ENCODE measurements at places on chromosomes 16 and 17. TPM values are rescaled to one million over a fixed set of nuclear protein-coding genes. Genes with fewer than 3 reads are reported as not detected.

Gene CSF3
- total RNA-seq: not detected

Gene KRTAP2-1
- total RNA-seq: not detected

Gene NCOR1
- total RNA-seq: 154 TPM

Gene ST6GALNAC1
- total RNA-seq: 6.6 TPM

Gene CFAP97D1
- total RNA-seq: 0.07 TPM

DNA sequence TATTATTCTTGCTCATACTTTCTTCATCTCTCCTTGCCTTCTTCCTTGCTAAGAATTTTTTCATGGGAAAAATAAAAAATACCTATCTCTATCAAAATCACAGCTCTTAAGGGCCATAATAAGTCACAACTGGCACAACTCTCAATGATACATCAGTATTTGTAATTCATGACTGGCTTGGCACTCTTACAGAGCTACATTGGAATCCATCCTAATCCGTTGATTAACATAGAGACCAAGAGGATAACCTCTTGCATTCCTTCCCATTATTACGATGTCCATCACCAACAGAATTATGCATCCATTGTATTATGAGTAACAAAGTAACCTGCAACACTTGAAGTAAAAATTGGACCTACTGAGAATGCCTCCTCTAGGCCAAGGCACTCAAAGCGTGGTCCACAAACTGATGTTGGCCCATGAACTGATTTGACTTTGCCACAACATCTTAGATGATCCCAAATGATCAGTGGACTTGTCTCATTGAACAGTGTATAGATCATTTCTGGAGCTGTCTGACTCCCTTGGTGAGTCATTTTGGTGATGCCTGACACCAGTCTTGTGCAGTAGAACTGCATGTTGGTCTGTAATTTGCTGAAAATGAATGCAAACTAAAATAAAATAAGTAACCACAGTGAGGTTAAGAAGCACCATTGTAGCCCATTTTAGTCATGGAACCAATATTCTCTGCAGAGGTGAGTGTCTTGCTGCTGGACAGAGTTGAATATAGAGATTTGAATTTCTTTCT lies 163.2 kb downstream of the AXIN2 start:
- DNase-seq: no peak

DNA sequence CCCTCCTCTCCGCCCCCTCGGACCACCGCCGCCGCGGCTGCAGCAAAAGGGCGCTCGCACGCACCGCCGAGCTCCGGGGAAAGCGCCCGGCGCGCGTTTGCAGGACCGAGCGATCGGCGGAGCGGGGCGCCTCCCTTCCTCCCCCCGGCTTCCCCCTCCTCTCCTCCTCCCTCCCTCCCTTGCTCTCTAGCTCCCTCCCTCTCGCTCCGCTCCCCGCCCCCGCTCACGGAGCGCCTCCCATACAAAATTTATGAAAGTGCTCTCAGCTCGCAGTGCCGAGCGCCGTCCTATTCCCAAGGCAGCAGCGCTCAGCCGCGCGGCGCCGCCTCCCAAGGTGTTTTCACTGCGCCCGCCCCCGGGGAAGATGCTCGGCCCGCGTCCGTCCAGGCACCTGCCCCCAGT lies at the start of gene RTN4RL1:
TSS of gene RTN4RL1 (minus strand) at position 115 of the 402 bp plus-strand sequence. CDS start 469 bp downstream, outside the sequence.
- DNase-seq: peak; percentile 41

DNA sequence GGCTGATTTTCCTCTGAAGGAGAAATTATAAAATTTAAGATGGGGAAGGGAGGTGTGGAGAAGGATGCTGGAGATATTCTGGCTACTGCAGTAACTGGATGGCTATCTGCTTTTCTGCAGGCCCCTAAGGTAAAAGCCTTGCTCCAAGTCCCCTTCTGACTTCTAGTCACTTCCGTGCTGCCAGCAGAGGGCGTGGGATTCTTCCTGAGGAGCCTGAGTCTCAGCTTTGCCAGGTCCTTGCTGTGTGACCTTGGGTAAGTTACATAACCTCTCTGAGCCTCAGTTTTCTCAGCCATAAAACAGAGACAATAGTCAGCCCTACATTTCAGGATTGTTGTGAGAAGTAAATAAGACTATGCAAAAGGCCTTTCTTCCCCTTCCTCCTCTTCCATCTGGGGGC lies 24.3 kb upstream of the TMEM220 start:
- no peak for DNase-seq

- DNase-seq: no peak
Measured at GRCh38 chr17:4893721-4894560, 5.4 kb upstream of the C17orf107 start.

DNA sequence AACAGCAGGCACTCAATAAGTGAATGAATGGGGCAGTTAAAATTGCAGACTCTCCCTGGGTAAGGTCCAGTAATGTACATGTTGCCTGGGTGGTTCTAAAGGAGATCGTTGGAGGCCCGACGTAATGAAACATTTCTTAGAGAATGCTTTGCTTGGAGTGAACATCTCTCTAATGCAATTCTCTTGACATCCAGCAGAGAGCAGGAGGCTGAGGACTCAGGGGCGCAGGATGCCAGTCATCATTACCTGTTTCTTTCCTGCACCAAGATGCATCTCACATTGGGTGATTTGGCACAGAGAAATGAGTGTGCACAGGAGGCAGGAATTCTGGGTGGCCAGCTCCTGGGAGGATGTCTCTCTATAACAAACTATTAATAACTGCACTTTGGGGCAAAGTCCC lies 130.3 kb upstream of the RBBP6 start:
- DNase-seq: no peak

DNA sequence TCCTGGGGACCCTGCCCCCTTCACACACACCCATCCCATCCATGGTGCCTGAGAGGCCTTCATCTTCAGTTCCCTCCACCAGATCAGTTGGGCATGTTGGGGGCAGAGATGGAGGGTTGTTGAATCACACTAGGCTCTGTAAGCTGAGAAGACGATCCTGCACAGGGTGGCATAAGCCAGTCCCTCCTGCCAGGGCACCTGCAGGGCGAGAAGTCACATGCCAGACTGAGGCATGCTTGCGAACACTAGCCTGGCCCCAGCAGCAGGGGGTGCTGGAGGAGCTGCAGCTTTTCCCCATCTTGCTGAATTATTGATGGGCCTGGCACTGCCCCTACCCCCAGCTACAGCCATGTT lies 6.1 kb upstream of the TBX2 start:
- no peak for DNase-seq

- DNase-seq: no peak
Measured at GRCh38 chr17:7841396-7841914, 7.4 kb downstream of the KDM6B start.

DNA sequence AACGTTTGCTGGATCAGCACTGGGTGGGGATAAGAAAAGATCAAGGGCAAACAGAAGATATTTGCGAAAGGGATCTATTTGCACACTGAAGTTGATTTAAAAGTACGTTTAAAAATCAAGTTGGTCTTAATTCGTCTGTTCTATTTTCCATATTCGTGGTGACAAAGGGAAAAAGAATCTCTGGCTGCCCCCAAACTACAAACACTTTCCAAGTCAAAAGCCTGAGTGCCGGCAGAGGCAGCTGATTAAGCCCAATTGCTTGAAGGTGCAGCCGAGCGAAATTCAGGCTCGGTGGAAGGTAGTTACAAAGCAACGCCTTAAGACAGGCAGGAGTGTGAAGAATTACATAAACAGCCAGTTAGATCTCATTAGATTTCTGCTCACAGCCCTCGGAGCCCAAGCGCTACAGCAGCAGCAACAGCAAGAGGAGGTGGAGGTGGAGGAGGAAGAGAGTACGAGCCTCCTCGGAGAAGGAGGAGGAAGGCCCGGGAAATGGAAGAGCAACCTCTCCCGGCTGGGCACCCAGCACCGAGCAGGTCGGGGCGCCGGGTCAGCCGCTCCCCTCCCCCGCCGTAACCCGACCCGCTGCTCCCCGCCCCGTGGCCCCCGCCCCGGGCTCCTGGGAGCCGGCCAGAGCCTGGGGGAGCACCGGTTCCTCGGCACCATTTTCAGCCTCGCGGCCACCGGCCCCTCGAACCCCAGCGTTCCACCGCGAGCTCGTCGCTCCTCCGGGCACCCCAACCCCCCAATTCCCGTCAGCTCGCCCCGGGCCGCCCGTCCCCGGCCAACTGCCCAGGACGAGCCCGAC lies 890 bp downstream of the TOB1 start:
- peak; percentile 22 for DNase-seq

- DNase-seq: no peak
Measured at GRCh38 chr16:82481455-82481854, 145.3 kb upstream of the CDH13 start.

DNA sequence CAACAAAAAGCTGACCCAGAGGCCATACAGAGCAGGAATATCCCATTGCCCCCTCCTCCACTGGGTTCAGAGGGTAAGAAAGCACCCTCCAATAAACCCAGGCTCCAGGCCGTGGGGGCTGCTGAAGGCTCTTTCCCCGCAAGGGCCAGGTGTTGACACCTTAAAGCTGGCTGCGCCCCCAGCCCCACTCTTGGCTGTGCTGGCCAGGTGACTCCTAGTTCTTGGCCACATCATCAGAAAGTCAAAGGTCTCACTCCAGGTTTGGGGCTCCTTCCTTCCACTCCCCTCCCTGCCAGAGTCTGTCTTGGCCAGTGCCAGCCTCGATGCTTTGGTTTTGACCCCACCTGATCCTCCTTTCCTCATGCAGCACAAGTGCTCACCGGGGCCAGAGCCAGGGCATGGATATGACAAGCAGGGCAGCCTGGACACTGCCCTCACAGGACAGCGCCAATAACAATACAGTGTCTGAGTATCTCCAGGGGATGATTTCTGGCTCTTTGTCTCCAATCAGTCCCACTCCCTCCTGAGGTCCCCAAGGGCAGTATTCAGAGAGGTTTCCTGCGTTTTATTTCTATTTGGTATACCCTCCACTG lies 8.2 kb downstream of the SLC46A1 start:
- no peak for DNase-seq

DNA sequence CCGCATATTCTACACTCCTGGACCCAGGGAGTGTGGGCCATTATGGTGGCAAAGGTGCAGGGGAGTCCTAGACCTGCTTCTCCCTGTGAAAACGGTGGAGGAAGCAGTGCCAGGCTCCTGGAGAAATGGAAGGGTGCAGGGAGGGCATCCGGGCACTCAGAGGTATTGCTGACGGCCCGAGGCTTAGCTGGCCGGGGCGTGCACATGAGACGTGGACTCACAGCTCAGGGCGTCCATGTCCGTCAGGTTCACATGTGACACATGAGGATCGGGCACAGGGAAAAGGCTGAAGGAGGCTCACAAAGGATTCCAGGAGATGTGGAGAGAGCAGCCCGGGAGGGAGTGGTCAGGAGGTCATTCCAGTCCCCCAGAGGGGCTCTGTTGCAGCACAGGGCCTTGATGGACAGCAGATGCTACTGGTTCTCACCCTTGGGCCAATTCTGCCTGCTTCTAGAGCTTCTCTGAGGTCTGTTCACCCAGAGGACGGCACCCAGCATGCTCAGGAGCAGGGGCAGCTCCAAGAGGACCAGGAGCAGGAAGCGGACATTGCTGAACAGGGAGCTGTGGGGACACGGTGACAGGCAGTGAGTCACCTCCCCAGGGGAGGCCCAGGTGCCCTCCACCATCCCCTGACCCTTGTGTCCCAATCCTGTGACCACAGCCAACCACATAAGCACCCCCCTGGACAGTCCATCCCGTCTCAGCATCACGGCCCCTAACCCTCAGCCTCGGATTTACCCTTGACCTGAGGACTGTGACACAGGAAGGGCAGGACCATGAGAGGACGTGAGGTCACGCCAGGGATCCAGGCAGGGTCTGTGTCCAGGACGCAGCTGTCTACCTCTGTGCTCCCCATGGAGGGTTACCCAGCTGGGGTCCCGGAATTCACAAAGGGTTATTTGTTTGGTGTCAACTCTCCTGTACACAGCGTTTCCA lies 4.5 kb downstream of the CD300C start:
- DNase-seq: no peak

DNA sequence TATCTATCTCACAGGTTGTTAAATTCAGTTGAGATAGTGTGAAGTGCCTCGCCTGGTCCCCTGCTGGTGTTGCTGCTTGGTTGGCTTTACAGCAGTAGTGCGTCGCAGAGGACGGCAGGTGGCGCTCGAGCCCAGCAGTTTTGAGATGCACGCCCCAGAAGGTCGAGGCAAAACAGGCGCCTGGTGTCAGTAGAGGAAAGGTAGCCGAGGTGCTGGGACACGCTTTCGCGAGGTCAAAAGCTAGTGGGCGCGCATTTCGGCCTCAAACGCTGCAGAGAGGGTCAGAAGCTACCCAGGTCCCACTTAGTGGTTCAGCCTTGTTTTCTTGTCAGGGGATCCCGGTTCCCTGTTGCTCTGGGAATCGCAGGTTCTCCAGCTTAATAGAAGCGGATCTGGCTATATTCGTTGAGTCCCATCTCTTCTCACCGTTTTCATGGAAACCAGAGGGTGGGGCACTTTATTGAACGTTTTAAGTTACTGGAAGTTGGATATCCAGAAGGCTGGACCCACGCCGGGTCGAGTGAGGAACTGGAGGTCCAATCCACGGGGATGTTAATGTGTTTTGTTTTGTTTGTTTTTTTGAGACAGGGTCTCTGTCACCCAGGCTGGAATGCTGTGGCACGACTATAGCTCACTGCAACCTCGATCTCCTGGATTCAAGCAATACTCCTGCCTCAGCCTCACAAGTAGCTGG lies 10.3 kb upstream of the ZFP90 start:
- peak; percentile 78 for DNase-seq

DNA sequence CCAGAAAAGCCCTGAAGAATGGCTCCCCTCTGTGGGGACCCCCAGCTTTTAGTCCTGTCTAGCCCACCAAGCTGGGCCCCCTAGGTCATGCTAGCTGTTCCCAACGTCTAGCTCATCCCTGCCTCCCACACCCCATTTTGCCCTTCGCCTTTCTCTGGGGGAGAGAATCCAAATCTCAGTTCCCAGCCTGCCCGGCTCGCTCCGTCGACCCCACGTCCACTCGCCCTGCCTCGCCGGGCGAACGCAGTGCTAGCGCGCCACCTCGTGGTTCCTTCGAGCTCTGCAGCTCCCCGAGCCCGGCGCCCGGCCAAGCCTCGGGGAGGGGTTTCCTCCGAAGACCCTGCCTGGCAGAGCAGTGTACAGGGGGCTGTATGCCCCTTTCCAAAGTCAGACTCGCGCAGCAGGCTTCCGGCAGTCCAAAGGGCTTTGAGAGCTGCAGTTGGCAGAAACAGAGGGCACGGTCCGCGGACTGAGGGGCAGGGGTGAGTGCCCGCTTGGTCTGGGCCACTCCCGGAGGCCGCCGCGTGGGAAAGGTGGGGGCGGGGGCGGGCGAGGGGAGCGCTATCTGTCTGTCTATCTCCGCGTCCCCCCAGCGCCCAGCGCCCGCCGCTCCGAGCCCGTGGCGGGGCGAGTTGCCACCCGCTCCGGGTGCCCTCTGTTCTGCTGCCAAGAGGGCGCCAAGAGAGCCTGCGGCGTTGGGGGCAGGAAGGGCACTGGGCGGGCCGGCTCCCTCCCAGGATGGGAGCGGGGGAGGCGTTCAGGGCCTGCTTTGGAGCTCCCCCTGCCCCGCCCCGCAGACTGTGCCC lies 1.7 kb upstream of the DLX3 start:
- DNase-seq: peak; percentile 80

GRCh38 chr16:75287708-75288107 lies 36.3 kb upstream of the BCAR1 start:
- no peak for DNase-seq
